Activated T-helper 9 cell treated with anti-CD3 and anti-CD28 coated beads, Interleukin-2, amount 50 U/mL, for 16 hours (primary cell): ENCODE measurements at places on chromosomes 4 and X.

DNA sequence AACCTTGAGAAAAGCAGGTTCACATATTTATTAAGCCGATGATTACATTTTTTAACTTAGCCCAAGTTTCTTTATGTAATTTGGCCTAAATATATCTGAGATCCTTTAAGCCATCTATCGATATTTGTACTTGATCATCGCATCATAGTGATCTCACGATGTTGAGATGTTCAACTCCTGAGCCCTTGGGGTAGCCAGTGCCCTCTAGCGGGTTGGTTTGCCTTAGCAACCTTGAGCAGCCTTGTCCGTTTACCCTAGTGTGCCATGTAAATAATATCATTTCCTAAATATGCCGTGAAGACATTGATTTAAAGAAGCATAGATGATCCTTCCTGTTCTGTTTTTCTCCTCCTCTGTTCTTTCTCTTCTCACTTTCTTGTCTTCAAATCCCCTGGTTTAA, 432.2 kb downstream of the RPA4 start:
- no peak for DNase-seq

DNA sequence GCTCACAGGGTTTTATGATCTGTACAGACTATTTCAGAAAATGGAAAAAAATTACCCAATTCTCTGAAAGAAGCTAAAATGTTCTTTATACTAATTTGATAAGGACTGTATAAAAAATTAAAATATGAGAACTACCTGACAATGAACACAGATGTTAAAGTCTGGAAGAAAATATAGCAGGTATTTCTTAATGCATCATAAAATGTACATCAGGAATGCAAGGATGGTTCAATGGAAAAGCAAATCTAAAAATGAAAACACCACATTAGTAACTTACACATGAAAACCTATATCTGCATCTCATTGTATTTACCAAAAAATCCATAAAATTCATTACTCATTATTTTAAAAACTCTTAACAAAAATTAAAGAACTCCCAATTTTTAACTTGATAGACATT, 39.4 kb downstream of the ARHGAP6 start:
- DNase-seq, result no peak

- no peak for DNase-seq
These were observed 162.2 kb upstream of the ANXA10 start for GRCh38 chr4:167930166-167930565.

DNA sequence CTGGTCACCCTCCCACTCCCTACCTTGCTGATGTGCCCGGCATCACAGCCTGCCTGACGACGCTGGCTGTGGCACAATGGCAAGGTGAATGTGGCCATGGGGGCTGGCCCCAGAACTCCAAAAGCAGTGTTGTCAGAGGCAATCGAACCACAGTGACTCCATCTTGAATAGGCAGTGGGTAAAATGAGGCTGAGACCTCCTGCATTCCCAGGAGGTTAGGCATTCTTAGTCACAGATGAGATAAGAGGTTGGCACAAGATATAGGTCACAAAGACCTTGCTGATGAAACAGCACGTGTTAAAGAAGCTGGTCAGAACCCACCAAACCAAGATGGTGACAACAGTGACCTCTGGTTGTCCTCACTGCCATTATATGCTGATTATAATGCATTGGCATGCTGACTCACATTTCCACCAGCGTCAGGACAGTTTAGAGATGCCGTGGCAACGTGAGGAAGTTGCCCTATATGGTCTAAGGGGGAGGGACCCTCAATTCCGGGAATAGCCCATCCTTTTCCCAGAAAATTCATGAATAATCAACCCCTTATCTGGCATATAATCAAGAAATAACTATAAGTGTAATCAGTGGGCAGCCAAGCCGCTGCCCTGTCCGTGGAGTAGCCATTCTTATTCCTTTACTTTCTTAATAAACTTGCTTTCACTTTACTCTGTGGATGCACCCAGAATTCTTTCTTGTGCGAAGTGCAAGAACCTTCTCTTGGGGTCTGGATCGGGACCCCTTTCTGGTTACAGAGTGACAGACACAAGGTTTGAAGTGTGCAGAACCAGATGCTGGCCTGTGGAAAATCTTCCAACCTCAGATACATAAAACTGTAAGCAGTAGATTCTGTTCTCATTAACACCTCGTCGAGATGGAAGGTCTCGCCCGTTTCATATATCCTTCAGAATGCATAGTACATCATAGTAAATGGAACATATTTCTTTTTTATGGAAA, 26.8 kb upstream of the CLDN24 start:
- peak; percentile 9 for DNase-seq

- DNase-seq, result peak; percentile 17
These were observed at the start of gene NUDT11 for GRCh38 chrX:51496501-51497291. Gene NUDT11 (minus strand): TSS chrX:51496592. CDS start chrX:51496444, 148 bp downstream.

- DNase-seq, result no peak
These were observed 50.0 kb downstream of the IQCM start for GRCh38 chr4:149765630-149766029.

DNA sequence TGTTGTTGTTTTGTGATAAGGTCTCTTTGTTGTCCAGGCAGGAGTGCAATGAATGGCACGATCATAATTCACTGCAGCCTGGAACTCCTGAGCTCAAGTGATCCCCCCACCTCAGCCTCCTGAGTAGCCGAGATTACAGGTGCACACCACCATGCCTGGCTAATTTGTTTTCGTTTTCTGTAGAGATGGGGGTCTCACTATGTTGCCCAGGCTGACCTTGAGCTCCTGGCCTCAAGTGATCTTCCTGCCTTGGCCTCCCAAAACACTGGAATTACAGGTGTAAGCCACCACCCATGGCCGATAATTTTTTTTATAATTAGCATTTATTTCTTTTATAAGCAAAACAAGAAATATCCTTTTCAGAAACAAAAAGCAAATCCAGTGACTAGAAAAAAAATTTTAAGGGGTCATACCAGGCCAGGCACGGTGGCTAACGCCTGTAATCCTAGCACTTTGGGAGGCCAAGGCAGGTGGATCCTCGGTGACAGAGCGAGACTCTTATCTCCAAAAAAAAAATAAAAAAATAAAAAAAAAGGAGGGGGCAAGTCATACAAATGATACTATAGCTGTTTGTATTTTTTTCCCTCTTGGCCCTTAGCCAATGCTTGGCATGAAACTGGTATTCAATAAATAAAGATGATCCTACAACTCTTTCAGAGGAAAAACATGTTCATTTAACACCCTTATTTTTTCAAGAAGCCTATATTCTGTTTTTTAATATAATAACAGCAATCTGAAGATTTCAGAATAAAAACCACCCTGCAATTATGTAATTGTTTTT, 3.4 kb downstream of the PLAC8 start:
- DNase-seq, result no peak

DNA sequence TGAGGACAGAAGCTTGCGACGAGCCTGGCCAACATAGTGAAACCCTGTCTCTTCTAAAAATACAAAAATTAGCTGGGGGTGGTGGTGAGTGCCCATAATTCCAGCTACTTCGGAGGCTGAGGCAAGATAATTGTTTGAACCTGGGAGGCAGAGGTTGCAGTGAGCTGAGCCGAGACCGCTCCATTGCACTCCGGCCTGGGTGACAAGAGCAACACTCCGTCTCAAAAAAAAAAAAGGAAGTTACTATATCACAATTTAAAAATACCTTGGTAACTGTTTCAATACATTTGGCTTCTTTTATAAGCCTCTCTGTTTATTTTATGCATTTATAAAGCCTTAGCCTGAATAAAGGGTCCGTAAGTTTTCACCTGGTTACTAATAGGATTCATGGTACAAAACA, 46.6 kb upstream of the CHRNA9 start:
- DNase-seq, result no peak

- no peak for DNase-seq
These were observed 890 bp downstream of the BOD1L1 start for GRCh38 chr4:13626492-13627177.

- no peak for DNase-seq
These were observed 71.2 kb downstream of the SNX25 start for GRCh38 chr4:185280608-185281007.

GRCh38 chr4:153570228-153570973, 104.2 kb downstream of the TMEM131L start:
- DNase-seq, result no peak
